ENCODE measurements at places on chromosomes 6 and 20.

- DNase-seq: no peak
Measured at GRCh38 chr6:137560184-137560563, 66.0 kb upstream of the OLIG3 start.

DNA sequence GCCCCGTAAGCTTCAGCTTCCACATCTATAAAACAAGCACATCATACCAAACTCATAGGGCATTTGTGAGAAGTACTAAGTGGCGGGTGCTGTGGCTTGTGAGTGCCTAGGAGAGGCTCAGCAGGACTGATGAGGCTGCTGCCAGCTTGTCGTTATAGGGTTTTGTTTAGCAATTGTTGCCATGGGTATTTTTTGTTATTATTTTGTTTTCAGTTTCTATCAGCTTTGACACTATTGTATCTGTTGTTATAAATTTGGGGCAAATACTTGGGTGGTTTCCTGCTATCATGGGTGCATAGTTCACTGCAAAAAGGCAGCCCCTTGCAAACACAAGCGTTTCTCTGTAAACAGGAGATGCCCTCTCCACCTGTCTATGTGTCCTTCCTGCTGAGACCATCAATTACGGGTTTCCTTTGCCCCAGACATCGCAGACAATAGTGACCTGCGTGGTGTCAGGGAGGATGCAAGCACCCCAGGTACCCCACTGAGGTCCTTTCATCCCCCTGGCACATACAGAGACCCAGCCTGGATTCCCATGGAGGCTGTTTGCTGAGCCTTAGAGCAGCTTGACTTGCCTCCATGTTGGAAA lies 3.1 kb upstream of the CCDC167 start:
- no peak for DNase-seq

DNA sequence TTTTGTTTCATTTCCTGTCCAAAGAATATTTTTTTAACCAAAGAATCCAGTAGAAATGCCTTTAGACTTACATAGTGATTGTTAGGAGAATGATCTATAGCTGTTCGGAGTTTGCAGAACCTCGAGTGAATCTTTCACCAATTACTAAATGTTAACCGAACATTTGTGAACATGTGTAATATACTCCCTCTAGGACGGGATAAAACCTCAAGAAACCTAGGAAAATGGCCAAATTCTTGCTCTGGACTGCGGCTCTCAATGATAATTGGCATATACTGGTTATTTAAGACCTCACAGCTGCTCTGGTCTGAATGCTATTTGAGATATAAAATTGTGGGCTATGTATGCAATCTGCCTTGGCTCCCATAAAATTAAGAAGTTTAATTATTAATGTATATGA lies 137.1 kb downstream of the PACRG start:
- no peak for DNase-seq

DNA sequence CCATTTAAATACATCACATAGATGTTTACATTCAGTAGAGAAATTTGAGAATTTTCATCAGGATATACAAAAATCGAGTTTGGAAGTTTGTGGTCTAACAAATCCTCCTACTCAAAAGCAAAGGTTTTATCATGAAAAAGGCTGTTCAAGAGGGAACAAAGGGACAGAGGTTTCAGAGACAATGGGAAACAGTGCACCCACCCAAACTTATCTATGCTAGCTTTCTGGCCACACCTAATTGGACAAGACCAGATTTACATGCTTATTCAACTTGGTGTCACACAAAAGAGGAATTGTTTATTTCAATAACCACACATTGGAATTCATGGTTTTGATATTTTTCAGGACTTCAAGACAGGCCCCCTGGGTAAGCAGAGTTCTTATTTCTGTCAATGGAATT lies 28.4 kb upstream of the RSPO3 start:
- no peak for DNase-seq
